MG63 (cell line): ENCODE measurements at places on chromosomes 2 and 18.

GRCh38 chr2:144582651-144583380 is 62.9 kb upstream of the ZEB2 start:
- no peak for DNase-seq

- DNase-seq, result no peak
Measured at GRCh38 chr2:189500456-189501160, 59.3 kb downstream of the WDR75 start.

DNA sequence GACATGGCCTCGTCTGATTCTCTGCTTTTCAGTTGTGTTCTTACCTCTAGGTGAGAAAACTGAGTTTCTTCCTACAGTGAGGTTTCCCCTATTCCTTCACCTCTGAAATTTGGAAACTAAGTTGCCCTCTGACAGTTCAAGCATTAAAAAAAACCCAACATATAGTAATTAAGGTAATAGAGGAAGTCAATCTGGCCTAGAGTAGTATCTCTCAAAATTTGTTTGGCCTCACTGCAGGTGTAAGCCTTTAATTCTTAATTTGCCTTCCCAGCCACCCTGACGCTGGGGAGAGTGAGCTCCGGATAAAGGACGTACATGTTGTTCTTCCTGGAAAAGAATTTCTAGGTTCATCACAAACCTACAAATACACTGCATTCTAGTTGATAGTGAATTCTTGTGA is 1.4 kb downstream of the CAD start:
- DNase-seq, result no peak

DNA sequence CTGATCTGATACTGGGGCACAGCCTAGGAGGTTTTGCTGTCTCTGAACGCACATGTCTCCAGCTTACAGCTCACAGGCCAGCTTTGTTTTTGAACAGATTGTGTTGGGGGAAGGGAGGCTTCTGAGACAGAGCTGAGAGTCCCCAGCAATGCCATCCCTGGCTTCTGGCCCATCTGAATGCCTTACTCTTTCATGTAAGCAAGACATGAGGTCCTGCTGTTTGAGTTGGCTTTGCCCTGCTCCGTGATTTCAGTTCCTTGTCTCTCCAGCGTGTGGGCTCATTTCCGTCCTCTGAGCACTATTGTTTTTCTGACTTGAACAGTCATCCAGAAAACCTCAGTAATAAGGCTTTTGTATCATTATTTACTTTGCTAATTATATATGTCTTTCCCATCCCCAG is 194.9 kb upstream of the TNP1 start:
- DNase-seq, result no peak

- DNase-seq, result peak; percentile 51
Measured at GRCh38 chr18:79396431-79397246, 909 bp downstream of the NFATC1 start.

DNA sequence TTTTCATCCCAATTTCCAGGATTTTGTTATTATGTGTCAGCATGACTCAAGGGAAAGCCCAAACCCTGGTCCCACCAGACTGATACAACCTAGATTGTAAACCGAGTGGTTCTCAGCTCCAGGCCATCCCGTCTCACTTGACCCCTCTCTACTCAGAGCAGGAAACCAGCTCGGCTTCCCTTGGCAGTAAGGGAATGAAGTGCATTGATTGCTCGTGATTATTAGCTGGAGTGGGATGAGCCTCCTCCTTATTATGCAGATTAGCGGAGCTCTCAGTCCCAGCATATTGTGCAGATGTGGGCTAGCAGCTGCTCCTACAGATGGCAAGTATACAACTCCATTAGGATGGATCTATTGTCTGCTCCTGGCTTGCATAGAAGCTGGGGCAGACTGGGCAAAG is 167.6 kb downstream of the LNPK start:
- DNase-seq, result no peak

DNA sequence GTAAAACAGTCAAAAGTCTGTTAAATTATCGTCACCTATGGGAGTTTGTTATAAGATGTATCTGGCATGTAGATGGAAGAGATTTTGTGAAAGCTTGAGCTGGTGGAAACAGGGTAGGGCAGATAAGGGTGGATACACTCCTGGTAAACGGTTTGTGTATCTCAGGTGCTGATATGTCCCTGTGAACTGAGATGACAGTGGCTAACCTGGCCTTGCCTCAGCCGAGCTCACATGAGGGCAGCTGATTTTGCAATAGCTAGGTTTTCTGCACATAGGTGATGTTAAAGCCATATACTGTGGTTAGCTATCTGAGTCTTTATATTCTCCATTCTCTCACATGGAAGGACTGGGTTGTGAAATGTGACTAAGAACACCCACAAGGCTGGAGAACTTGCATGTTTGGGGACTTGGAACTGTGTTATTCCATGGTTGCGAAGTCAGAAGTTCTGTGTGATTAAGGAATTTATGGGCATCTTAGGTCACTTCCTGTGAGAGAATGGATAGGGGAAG is 205.1 kb downstream of the TPGS2 start:
- no peak for DNase-seq

DNA sequence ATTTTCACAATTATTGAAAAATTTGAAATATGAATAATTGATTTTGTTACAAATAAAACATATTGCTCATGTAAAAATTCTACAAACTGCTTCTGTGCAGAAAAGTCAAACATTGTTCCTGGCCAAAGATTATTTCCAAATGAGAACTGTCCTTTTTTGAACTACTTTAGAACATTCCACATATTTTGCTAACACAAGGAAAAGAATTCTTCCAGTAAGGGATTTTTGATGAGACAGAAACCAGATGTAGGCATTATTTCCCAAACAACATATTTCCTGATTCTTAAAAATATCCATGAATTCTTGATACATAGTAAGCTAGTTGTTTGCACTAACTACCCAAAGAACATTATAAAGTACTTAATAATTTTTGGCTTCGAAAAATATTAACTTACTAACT is 715.2 kb downstream of the CCDC85A start:
- DNase-seq, result no peak

DNA sequence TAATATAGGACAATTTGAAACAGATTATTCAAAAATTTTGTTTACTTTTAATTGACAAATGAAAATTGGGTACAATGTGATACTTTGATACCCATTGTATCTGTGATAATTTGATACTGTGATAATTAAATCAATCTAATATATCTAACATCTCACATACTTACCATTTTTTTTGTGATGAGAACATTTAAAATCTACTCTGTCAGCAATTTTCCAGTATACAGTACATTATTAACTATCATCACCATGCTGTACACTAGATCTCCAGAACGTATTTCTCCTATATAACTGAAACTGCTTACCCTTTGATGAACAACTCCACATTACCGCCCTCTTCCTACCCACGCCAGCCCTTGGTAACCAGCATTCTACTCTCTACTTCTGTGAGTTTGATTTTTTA is 139.7 kb upstream of the TFPI start:
- no peak for DNase-seq

DNA sequence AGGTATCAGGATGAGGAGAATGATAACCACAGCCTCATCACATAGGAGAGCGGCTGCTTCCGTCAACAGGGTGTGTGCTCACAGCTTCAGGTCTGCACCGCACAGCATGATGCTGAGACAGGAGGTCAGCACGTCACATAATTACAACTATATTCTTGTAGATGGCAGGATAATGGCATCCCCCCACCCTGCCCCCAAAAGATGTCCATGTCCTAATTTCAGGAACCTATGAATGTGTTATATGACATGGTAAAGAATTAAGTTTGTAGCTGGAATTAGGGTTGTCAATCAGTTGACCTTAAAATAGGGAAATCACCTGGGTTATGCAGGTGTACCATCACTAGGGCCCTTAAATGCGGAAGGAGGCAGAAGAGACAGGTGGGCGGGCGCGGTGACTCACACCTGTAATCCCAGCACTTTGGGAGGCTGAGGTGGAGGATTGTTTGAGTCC is 73.9 kb downstream of the ARL4C start:
- DNase-seq, result no peak

DNA sequence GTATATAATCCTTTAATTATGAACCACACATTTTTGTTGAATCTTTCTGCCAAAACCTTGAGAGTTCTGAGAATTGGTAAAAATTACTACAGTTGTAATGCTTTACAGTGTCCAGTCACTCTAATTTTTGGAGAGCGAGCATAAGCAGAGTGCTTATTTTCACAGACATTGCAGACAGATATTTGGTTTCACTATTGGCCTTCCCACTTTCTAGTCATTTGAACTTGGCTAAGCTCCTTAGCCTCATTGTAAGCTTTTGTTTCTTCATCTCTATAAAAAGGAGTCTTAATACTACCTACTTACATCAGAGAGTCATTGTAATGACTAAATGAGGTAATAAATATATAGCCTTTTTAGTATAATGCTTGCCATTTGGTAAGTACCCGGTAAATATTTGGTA is 80.4 kb downstream of the LCLAT1 start:
- no peak for DNase-seq

DNA sequence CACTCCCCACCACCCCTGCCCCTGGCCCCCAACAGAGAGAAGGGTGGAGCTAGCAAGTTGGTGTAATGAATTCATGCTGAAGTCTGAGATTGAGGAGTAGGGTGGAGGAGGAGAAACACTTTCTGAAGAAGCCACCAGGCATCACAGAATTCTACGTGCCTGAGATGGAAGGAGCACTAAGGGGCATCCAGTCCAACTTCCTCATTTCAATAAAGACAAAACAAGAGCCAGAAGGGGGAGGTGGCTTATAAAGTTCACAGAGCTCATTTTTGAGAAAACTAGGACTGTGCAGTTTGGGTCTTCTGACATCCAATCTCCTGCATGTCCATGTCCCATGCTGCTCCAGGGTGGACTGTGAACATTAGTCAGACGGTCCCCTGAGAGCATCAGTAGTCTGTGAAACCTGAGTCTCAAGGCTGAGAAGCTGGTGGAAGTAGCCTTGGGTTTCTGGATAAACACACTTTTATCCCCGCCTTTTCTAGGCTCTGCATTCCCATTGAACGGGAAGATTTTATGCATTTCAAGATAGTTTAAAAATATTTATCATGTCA is 77.7 kb downstream of the TRIM43 start:
- no peak for DNase-seq

- DNase-seq, result no peak
Measured at GRCh38 chr2:29731948-29732347, 189.4 kb downstream of the ALK start.

DNA sequence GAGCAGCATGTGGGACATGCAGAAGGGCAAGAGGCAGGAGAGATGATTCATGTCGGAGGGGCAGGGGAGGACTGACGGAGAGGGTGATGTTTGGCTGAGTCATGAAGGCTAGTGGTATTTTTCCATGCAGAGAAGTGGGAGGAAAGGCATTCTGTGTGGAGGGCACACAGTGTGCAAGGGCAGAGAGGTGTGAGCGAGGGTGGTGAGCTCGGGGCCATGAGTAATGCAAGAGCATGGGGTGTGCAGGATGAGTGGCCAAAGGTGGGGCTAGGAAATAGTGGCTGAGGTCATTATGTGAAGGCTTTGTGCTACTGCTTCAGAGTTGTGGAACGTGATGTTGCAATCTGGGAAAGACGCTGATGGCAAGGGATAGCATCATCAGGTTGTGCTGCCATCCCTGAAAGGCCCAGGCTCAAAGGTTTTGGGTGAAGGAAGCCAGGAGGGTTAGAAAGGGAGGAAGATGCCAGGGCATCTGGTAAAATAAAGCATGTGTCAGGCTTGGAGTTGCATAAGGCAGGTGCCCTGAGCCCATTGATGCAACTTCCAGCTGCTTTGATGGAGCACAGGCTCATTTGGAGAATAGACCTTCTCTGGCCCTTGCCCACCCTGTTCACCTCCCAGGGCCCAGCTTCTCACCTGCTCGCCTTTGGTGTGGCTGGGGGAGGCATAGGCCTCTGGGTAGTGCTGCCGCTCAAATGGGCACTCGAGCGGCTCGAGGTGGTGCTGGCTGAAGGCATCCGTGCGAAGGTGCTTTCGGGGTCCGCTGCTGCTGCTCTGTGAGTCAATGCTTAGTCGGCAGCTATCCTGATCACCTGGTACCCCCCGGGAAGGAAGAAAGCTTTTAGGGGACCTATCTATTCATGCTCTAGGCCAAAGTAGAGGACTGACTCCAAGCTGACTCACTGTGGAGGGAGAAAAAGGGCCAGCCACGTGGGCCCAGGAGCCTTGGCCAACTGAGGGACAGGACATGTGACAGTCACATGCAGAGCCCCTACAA is 37.5 kb downstream of the PAX8 start:
- peak; percentile 99 for DNase-seq

GRCh38 chr2:241499146-241499965 is 9.0 kb downstream of the STK25 start:
- DNase-seq, result no peak

DNA sequence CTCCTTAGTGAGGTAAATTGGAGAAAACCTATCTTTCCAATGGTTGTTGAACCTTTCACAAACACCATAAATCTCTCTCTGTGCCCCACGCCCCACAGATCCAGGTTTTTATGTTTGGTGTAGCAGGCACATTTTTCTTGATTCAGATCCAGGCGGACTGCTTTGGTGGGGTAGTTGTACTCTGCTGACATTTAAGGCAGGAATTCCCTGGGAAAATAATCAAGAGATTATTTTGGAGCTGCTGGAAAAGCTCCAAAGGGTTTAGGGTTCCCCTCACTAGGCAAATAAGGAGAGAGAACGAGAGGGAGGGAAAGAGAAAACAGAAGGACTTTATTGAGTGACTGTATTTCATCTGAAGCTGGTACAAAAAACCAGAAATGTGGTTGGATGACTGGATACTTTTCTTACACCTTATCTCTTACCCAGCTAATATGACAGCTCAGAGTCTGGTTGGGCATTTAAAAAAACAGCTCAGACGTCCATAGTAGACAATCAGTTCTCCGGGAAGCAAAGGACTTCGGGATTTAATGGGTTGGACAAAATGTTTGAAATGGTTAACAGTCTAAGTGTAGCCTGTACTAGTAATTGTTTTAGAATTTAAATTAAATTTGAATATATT is 3.6 kb upstream of the AQP4 start:
- no peak for DNase-seq

DNA sequence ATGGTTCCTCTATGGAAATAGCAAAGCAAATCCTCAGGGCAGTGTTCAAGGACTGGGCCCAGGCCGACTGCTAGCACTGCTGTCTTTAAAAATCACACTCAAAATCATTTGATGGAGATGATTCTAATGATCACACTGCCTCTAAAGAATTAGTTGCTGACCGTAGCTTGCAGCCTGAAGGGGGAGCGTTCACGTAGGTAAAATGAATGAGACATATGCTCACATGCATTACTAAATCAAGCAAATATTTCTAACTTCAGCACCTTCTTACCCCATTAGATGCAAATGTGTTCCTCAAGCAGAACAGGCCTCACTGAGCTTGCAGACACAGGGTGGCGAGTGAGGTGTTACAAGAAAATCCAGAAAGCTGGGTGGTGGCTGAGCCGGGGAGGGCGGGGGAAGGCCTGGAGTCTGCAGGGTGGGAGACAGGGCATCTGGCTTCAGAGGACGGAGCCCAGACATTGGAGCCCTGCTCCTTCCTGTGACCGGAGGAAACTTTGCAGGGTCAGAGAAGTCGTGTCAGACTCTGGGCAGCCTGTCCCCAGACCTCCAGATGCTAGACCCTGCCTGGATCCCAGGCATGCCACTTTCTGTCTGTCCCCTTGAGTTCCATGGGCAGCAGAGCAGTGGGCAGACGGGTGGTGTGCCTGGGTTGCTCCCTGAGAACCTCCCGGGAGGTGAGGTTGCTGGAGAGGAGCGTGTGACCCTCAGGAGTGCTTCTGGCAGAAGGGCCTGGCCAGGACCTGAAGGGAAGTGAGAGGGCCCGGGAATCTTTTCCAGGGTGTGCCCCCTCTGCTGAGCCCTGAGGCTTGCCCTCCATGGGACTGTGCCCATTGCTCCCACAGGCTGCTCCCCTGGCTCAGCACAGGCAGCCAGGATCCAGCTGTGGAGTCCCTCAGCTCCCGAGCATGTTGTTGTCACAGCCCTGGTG is 7.1 kb upstream of the NPPC start:
- no peak for DNase-seq

GRCh38 chr18:52288403-52289004 is 51.5 kb upstream of the DCC start:
- no peak for DNase-seq
